Activated naive CD4-positive, alpha-beta T cell treated with Interleukin-2 at 50 U/mL for 16 hours (primary cell): ENCODE measurements at places on chromosomes 2 and 18.

DNA sequence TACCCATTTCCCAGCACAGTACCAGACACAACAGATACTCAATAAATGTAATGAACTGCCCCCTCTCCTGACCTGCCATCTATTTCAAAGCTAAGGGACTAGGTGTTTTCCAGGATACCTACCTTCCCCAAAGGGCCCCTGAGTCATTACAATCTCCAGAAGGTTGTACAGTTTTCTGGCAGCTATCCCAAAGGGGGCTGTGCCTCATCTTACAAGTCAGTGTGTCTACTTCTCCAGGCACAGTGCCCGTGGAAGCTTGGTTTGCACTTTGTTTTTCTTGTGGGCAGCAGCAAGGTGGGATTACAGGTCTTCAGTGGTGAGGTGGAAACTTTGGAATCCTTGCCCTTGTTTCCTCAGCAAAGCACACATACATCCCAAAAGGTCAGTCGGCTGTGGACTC is 62.8 kb upstream of the CYP26B1 start:
- no peak for DNase-seq

- DNase-seq: no peak
Measured at GRCh38 chr2:183035298-183035953, 2.8 kb downstream of the NCKAP1 start.

DNA sequence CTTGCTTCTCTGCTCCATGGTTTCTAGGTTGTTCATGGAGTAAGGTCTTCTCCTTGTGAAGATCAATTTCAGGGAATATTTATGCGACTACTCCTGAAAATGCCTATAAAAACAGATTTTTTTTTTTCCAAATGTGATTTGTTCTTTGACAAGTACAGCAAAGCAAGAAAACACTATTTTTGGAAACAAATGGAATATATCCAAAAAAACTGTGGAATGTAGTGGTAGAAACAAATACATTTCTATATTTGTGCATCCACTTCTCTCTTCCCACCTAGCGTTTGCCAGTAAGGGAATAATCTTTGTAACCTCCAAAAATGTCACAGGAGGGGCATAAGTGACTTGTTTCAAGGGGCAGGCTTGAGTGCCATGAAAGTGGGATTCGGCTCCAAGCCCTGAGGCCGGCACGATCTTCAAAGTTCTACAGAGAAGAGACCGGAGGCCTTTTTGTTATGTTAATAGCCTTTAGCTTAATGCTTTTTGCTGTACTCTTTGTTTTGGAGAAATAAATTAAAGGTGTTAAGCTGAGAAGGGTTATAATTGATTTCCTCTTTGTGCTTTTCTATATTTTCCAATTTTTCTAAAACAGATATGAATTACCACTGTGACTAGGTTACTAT is 200.6 kb downstream of the NRP2 start:
- no peak for DNase-seq

GRCh38 chr2:932320-933115 is 18.1 kb upstream of the SNTG2 start:
- DNase-seq: no peak

GRCh38 chr2:98390571-98391476 is 44.6 kb downstream of the CNGA3 start:
- DNase-seq: no peak

GRCh38 chr18:44826418-44827259 is 146.0 kb downstream of the SETBP1 start:
- DNase-seq: no peak

- DNase-seq: no peak
Measured at GRCh38 chr2:128384956-128385355, 66.3 kb upstream of the HS6ST1 start.

DNA sequence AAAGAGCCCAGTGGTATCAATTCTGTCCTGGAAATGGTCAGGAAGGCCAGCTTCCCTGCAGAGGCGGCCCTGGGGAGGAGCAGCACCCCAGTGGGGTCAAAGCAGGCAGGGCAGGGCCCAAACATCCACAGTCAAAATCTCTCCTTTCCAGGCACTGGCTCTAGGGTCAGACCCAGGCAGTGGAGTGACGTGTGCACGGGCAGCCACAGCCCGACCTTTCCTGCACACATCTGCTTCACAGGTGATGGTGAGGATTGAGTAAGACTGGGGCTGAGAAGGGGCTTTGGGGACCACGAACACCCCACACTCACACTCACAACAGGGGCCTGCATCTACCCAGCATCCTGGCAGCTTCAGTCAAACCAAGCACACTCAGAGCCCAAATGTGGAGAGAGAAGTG is 97.8 kb upstream of the GLI2 start:
- DNase-seq: no peak

DNA sequence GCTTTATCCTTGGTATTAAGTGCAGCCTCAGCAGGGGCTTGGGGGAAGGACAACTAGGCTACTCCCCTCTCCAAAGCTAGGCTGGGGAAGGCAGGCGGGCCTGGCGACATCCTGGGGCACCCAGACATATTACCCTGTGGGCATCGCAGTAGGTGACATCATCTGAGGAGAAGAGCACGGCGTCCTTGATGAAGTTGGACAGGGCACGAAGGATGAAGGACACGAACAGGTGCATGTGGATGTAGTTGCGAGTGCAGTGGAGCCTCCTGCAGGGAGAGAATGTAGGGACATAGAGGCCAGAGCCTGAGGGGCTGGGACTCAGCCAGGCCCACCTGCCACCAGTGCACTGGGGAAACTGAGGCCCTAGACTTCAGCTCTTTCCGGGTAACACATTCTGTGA is 32.3 kb downstream of the TMEM37 start:
- DNase-seq: no peak

DNA sequence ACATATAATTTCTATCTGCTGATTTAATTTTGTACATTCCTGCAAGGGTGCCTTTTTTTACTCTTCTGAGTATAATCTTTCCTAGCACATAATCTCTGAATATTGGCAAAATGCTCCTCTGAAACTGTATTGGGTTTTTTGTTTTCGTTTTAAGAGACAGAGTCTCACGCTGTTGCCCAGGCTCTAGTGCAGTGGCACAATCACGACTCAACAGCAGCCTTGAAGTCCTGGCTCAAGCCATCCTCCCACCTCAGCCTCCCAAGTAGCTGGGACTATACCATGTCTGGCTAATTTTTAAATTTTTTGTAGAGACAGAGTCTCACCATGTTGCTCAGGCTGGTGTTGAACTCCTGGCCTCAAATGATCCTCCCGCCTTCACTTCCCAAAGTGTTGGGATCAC is 104.9 kb downstream of the SPTBN1 start:
- no peak for DNase-seq

DNA sequence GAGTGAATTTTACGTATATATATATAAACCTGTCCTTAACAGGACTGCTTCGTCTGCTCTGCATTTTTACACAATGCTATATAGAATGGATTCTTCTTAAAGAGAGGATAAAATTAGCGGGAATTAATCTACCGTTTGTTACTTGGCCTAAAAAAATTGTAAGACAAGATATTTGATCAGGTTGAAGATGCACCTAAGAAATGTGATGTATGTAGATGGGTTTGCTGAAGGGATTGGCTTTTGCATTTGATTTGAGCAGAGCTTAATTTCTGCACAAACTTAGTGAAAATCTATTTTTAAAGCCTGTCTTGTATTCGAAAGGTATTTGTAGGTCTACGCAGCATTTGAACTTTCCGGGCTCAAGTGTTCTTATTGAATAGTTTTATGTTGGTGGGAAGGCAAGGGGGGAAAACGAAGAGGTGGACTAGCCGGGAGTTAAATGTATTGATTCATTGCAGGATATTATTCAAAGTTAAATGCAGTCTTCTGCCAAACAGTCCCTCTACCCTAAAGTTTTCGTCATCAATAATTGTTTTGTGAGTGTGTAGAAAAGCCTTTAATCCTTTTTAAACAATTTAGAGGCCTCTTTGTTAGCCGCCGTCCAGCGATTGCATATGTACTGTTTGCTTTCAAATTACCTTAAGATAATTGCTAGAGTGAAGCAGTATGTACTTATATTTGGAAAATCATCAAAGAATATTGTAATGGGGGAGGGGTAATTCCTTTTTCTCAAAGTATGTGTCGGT is 1.2 kb downstream of the PPP1CB start:
- no peak for DNase-seq
